ENCODE measurements at places on chromosomes 16 and 17.

DNA sequence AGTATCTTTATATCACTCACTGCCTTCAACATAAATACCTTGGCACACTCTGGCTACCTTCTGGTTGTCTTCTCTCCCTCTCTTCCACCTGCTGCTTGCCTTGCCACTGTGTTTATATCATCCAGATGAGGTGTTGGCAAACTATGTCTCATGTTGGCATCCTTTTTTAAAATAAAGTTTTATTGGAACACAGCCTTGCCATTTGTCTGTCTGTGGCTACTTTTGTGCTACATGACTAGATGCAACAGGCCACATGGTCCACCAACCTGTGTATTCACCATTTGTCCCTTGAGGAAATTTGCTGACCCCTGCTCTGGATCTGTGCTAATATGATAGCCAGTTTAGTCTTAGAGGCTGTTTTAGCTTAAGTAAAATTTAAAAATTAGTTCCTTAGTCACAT, 36.8 kb downstream of the NSRP1 start:
- DNase-seq, result no peak

DNA sequence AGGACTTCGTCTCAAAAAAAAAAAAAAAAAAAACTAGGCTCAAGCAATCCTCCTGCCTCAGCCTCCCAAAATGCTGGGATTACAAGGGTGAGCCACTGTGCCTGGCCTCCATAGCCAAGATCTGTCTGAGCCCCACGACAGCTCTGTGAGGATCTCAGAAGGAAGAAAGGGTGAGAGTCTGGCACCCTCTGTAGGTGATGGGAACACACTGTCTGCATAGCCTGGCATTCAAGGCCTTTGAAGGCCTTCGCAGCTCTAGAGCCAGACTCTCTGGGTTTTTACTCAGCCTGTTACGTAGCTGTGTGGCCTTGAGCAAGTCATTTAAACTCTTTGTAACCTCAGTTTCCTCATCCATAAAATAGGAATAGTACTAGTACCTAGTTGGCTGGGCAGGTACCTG, 6.3 kb upstream of the XPO6 start:
- peak; percentile 17 for DNase-seq

GRCh38 chr17:11737313-11737679, 139.0 kb downstream of the DNAH9 start:
- no peak for DNase-seq

DNA sequence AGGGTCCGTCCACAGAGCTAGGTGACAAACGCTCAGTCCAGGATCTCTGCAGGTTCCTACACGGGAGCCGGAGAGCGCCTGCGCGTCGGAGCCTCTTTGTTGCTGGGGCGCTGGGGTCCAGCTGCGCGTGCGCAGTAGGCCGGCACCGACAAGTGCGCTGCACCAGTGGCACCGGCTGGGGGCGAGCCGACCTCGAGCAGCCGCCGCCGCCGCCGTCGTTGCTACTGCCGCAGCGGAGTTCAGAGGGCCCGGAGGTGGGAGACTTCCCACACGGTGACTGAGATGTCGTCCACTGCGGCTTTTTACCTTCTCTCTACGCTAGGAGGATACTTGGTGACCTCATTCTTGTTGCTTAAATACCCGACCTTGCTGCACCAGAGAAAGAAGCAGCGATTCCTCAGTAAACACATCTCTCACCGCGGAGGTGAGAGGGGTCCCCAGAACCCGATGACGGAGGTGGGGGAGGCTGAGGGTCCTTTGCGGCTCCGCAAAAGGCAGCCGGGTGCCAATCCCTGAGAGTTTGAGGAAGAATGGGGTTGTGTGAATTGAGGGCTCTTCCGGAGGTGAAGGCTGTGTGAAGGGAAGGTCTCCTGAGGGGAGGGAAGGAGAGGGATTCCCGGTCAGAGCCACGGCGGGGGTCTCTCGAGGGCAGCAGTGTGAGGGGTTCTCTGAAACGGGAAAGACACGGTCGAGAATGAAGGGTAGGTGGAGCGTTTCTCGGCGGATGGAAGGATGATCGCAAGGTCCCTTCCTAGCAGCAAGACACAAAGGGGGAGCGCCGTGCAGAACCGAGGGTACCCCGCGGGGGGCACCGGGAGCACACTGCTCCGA, at the start of gene GDPD1:
GDPD1 (plus strand) TSS at position 184 of the 831 bp plus-strand sequence; CDS start at position 283, 99 bp downstream.
- DNase-seq, result peak; percentile 94

DNA sequence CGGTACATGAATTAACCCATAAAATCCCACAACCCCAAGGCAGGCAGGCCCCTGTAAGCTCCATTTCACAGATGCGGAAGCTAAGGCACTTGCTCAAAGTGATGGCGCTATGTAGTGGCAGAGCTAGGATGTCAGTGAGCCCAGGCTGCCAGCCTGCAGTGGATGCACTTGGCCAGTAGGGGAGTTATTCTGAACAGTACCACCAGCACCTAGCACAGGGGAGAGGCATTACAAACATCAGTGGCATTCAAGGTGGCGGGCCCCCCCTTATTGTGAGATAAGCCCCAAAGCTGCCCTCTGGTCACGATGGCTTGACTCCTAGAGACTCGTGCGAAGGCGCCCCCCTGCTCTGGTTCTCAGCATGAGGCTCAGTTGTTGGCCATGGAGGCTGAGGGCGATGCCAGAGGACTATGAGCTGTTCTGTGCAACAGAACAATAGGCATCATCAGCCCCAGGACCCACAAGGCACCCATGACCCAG, 33.8 kb downstream of the GTF3C1 start:
- DNase-seq, result no peak

- no peak for DNase-seq
These were observed 11.4 kb downstream of the UNC13D start for GRCh38 chr17:75832652-75833400.

GRCh38 chr17:37207103-37207502, 168.7 kb upstream of the C17orf78 start:
- DNase-seq, result no peak

DNA sequence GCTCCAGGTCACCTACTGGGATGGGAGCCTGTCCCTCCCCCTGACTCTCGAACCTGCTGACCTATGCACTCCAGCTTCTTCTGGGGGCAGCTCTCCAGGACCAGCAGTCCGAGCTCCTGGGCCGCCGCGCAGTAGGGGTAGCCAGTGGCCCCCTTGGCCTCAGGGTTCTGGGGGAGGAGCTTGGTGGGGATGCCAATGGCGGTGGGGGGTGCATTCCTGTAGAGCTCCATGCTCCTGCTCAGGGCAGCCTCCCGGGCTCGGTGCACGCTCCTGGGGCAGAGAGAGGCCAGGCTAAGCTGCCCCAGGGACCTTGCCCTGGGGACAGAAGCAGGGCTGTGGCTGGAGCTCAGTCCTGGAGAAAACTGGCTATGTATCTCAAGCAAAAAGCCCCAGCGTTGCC, 7.7 kb upstream of the SPATA2L start:
- no peak for DNase-seq

DNA sequence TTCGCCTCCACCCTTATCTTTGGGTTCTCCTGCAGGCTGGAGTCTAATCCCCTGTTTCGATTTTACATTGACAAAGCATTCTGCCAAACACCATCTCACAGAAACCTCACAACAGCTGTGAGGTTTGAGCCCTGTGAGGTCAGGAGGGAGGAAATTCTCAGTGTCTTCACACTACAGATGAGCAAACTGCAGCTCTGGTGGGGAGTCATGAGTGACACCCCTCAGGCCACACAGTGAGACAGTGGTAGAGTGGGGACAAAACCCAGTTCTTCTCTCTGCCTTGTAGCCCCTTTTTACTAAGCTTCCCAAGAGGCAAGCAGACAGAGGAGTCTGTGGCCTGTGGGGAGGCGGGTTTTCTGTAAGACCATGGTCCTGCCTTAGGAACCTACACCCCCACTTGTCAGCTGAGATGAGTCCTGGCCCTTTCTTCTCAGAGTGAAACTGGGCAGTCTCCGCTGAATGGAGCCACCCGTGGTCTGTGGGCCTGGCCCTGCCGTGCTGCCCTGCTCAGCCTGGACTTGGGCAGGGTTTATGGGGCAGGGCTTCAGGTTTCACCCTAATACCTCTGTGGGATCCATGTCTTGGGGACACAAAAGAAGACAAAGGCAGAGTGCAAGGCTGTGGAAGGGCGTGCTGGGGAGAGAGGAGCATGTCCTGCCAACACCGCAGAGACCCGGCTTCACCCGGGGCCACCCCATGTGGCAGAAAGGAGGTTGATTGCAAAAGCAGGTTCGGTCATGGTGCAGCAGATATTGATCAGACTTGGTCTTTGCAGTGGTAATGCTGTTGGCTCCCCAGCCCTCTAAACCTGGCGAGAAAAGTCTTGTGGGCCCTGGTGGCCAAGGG, 59.0 kb downstream of the ABR start:
- no peak for DNase-seq
